Ovary (tissue), 10 donors: ENCODE measurements at places on chromosomes 4 and X.

- DNase-seq = no peak
Observed at GRCh38 chr4:109313168-109314133, 11.0 kb upstream of the COL25A1 start.

DNA sequence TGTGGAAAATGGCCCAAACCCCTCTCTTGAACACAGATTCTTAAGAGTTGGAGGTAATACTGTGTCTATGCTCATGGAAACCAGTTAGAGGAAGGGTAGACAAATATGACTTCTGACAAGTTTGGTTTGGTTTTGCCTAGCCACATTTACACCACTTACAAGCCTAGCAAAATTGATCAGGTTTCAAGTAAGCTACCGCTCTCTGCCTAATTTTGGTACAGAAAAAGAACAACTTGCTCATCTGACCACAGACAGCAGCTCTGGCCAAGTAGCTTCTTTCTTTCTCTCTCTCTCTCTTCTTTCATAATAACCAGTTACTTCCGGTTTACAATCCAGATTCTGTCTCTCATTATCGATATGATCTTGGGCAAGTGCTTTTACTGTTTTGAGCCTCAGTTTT, 260.0 kb downstream of the GLUD2 start:
- DNase-seq = no peak

DNA sequence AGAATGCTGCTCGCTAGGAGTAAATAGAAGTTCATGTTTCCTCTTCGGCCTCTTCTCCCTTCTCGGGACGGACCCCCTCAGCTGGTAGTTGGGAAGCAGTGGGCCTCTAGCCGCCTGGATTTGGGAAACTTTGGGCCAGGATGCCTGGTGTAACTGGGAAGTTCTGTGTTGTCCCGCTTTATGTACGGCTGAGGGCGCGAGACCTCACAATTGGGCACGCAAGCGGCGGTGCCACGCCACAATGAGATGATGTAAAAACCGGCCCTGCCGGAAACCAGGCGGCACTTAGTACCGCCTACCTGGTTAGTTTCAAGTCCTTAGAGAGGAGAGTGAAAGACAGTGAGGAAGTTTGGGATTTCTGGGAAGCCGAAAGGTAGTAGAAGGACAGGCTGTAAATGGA, at the start of gene CT83:
Gene CT83 (minus strand): TSS at position 155 of the 400 bp plus-strand sequence. CDS start 120 bp downstream, at position 35.
- no peak for DNase-seq

DNA sequence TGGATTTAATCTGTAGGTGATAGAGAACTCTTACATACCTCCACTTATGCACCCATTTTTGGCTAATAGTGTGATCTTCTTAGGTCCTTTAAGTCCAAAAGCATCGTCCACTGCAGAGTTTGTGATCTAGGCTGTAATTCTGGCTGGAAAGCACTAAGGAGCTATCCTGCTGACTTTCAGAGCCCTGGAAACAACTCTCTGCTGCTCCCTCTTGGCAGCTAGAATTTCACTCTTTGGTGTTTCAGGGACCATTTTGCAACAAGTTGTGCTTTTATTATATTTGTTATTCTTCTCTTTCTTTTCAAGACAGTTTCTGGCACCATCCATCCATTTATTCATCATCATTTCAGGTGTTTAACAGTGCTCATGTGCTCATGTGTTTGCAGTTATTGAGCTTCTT, 130.0 kb downstream of the RBM46 start:
- DNase-seq = no peak
